ENCODE measurements at places on chromosomes 12 and 14.

DNA sequence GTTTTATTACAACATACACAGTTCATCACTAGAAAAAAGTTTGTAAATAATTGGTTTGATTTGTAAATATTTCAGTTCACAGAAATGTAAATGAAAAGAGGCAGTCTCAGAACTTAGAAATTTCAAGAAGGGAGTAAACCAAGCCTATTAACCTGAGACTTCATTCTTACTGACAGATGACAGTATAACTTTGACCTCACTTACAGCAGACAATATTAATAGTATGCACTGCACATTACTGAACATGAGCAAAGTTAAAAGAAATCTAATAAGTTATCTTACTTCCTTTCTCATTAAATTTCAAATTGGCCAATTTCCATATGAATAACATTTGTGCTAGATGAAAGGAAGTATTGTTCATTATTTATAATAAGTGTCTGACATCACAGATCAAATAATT lies 235.8 kb downstream of the SLC6A15 start:
- no peak for DNase-seq

DNA sequence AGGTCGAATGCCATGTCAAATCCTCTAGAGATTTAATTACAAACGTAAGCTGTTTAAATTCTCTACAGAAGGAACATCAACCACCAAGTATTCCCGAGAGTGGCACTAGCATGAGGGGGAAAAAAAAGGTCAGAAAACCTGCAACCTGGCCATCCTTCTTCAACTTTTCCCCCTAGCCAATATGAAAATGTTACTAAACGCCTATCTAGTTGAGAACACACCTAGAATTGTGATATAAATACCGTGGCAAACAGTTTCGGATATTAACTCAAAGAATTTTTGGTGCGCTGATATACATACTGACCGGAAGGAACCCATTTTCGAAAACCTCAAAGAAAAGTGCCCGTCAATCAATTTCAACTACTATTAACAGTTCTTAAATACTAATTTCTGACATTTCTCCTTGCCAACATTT lies 1.8 kb downstream of the HNRNPC start:
- DNase-seq, result peak; percentile 20

GRCh38 chr12:103829092-103829491 lies 11.9 kb downstream of the NT5DC3 start:
- no peak for DNase-seq

- DNase-seq, result no peak
Measured at GRCh38 chr14:104185916-104186495, 47.6 kb downstream of the KIF26A start.

- no peak for DNase-seq
Measured at GRCh38 chr12:112172556-112173324, 47.4 kb downstream of the TRAFD1 start.

DNA sequence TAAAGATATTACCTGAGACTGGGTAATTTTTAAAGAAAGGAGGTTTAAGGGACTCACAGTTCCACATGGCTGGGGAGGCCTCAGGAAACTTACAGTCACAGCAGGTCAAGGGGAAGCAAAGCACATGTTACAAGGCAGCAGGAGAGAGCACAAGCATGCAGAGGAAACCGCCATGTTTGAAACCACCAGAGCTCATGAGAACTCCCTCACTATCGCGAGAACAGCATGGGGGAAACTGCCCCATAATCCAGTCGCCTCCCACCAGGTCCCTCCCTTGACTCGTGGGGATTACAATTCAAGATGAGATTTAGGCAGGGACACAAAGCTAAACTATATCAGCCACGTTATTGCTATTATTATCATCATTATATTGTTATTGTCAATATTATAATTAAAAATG lies 138.7 kb downstream of the RIMBP2 start:
- DNase-seq, result peak; percentile 21

DNA sequence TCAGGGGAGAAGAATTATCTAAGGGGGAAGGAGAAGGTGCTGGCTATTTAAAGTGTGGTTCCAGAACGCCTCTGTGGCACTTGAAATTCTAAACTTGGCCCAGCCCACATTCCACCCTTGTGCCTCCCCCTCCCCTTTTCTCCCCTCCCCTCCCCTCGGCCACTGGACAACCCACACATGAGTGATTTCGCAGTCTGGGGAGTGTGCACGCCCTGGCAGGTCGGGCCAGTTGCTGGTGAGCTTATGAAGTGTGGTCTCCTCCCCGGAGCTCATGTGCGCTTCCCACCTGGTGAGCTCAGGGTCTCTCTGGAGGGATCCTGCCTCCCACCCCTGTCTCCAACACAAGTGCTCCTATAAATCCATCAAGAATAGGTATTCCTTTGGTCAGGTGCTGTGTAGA lies at the start of gene SLC6A13:
Gene SLC6A13, minus strand, starts transcription at position 20 of the 400 bp plus-strand sequence. CDS start 2,784 bp downstream, outside the sequence.
- no peak for DNase-seq

DNA sequence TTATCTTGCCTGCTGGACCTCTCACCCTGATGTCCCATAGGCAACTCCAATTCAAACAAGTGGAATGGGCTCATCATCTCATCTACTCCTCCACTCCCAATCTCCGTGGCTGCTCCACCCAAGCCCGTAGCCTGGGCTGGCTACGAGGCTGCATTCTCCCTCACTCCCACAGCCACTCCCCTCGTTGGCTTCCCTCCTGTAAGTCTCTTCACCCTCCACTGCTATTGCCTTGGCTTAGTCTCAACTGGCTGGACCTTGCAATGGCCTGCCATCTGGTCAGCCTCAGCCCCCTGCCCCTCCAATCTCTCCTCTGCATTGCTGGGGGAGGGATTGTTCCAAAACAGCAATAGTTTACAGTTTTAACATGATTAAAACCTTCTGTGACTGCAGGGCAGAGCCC lies 44.4 kb upstream of the PELI2 start:
- DNase-seq, result no peak
